Caudate nucleus (tissue), 63 donors: ENCODE measurements at places on chromosomes 6 and 20.
A peak's percentile ranks its signal among the peaks of the same experiment; 100 is the strongest.

DNA sequence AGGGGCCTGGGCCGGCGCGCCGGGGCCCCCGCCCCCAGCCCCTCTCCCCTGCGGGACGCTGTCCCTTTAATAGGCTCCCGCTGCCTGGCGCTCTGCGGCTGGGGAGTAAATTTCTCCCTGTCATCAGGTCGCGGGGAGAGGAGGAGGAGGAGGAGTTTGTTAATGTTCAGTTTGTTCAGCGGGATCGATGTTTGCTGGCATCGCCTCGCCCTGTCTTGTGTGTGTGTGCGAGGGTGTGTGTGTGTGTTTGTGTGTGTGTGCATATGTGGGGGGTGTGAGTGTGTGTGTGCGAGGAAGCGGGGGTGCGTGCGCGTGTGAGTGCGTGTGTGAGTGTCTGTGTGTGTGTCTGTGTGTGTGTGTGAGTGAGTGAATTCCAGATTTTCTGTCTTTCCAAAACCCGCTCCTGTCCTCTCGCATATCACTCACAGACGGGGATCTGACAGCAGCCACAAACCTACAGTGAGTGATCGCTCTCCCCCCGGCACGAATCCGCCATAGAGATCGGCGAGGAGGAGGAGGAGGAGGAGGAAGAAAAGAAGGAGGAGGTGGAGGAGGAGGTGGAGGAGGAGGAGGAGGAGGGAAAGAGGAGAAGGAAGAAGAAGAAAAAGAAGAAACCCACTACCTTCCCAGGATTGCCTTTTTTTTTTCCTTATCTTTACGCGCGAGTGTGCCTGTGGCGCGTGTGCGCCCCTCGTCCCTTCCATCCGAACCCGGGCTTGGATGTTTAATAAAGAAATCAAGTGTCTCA, at the start of gene TSHZ2:
Gene TSHZ2, plus strand, starts transcription at position 169 of the 748 bp plus-strand sequence. CDS start 936 bp downstream, outside the sequence.
- no peak for DNase-seq

- DNase-seq: no peak
Observed at GRCh38 chr6:127365874-127366273, 22.5 kb upstream of the ECHDC1 start.

GRCh38 chr6:136011475-136011874, 160.0 kb downstream of the PDE7B start:
- no peak for DNase-seq

- no peak for DNase-seq
Observed at GRCh38 chr6:168368066-168368820, 48.7 kb upstream of the DACT2 start.

GRCh38 chr6:52077180-52077884, 10.1 kb downstream of the PKHD1 start:
- DNase-seq: no peak

- DNase-seq: no peak
Observed at GRCh38 chr6:79584332-79584731, 46.8 kb upstream of the SH3BGRL2 start.

DNA sequence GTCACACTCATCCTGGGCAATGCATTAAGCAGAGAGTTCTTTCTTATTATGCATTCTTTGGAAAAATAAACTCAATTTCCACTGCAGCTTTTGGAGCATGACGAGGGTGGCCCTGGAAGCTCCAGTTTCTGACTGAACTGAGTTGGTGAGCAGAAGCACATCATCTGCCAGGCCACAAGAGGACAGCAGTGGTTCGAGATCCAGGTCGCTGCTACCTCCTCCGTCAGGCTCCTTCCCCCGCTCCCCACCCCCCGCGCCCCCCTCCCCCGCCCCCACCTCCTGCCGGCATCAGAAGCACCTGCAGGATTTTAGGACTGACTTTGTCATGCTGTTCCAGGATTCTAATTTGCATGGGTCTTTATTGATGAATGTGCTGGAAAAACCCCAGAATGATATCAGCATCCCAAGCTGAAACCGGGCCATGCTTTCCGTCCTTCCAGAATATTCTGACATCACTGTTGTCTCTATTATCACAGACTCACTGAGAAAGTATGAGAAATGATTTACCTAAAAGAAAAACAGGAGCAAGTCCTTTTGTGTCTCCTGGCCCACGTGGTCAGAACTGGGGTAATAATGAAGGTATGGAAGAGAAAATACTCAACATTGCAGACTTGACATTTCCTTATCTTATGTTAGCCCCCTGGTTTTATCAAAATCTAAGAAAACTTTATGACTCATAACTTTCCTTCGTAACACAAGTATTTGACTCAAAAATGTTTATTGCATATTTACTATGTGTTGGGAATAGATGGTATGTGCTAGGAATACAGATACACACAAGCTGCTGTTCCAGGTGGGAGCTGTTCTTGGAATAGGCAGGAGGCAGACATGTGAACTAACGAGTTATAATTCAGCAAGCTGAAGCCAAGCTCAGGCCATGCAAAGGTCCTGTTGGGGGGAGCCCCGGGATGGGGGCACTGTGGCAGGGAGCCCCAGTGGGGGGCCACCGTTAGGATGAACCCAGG, 220.2 kb upstream of the EXOC2 start:
- no peak for DNase-seq

DNA sequence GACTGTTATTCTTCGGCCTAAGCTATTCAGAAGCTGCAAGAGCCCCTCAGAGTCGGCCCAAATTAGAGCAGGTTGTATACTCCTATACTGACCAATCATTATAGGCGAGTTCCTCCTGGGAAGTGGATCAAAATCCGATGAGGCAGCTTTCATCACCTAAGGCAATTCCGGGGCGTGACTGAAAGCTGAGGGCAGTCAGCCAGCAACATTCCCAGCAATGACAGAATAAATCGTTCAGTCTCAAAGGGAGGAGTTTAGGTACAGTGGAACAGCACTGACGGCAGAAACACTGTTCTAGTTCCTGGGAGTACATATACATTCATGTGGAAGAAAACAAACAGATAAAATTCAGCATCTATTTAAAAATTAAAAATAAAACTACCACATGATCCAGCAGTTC, 10.8 kb downstream of the HLA-DQB2 start:
- no peak for DNase-seq

GRCh38 chr20:17910828-17911294, 57.7 kb downstream of the SNX5 start:
- DNase-seq: no peak

DNA sequence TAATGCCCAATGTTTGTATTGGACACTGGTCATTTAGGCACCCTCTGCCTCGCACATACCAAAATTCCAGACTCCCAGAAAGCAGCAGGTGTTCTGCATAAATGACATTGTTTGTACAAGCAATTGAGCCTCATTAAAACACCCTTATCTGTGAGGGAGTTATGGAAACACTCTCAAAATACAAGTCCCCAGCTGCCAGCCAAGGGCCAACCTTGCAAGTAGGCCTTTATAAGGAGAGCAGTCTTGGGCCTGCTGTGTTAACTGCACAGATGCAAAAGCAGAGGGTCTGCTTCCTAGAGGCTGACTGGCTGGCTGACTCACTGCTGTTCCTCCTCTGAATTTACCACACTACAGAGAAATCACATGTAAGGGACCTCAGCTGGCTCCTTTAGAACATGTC, 150.4 kb upstream of the HMGN3 start:
- DNase-seq: no peak

- DNase-seq: no peak
Observed at GRCh38 chr20:59740621-59741020, 136.3 kb downstream of the PHACTR3 start.

GRCh38 chr6:11804135-11804534, 25.5 kb upstream of the ADTRP start:
- no peak for DNase-seq

GRCh38 chr6:54719633-54720032, 126.9 kb upstream of the FAM83B start:
- no peak for DNase-seq

DNA sequence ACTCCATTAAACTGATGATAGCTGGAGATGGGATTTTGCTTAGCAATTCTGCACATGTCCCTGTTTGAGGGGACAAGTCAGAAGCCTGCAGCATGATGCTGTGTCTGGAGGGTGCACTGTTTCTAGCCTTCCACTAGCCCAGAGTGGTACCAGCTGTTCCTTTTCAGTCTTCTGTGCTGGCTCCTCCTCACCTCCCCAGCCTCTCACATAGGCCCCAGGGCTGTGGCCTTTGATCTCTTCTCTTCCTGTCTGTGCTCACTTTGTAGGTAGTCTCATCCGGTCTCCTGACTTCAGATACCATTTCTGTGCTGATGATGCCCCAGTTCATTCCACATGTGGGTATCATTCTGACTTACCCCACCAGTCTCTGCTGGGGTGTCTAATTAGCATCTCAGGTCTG, 126.3 kb downstream of the HIVEP1 start:
- no peak for DNase-seq

DNA sequence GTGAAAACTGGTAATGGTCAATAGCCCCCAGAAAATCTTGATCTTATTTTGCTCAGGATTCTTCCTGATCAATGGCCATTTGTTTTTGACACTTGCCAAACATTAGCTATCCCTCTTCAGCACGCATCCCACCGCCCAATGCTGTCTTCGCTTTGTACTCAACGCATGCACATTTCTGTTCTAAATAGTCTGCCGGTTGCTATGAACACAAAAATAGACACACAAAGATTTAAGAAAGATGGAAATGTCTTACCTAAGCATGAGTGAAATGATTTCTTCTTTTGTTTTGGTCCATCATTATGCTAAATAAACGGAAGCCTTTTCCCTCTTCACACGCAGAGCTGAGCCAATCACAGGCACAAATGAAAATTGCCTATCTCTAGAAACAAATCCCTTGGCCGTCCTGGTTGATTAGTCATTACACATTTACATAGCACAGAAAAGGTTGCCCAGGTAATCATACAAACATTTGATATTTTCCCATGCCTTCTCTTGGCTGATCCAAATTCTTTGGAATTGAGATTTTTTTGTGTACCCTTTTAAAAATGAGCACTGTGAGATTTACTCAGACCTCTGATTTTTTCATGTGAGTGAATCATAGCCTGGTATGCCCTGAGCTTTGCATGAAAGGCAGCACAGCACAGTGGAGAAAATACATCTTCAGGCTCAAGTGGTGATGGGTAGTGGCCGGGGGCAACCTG, 70.5 kb upstream of the FAM184A start:
- no peak for DNase-seq

DNA sequence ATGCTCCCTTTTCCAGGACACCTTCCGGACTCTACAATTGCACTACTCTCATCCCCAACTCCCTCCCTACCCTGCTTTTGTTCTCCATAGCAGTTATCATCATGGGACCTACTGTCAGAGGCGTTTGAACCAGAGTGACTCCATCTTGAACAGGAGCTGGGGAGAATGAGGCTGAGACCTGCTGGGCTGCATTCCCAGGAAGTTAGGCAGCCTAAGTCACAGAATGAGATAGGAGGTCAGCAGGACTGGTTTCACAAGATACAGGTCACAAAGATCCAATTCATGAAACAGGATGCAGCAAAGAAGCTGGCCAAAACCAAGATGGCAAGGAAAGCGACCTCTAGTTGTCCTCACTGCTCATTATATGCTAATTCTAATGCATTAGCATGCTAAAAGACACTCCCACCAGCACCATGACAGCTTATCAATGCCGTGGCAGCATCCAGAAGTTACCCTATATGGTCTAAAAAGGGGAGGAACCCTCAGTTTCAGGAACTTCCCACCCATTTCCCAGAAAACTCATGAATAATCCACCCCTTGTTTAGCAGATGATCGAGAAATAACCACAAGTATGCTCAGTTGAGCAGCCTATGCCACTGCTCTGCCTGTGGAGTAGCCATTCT, 15.6 kb downstream of the SLC13A3 start:
- no peak for DNase-seq

- no peak for DNase-seq
Observed at GRCh38 chr20:59903621-59904020, 29.8 kb downstream of the SYCP2 start.

DNA sequence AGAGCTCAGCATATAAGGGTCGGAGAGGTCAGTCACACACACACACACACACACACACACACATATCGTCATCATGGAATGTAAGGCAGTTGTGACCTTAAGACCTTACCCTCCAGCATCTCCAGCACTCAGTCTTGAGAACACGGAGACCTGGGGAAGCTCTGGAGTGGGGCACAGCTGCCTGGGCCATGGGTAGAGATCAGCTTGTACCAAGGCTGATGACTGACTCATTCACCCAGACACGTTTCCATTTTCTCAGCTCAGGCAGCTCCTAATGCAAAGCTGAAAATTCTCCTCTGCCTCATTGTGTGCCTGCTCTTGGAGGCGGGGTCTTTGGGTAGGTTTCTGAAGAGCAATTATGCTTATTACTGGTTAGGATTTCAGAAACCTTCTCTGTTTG, 38.3 kb upstream of the PDYN start:
- peak; percentile 22 for DNase-seq

DNA sequence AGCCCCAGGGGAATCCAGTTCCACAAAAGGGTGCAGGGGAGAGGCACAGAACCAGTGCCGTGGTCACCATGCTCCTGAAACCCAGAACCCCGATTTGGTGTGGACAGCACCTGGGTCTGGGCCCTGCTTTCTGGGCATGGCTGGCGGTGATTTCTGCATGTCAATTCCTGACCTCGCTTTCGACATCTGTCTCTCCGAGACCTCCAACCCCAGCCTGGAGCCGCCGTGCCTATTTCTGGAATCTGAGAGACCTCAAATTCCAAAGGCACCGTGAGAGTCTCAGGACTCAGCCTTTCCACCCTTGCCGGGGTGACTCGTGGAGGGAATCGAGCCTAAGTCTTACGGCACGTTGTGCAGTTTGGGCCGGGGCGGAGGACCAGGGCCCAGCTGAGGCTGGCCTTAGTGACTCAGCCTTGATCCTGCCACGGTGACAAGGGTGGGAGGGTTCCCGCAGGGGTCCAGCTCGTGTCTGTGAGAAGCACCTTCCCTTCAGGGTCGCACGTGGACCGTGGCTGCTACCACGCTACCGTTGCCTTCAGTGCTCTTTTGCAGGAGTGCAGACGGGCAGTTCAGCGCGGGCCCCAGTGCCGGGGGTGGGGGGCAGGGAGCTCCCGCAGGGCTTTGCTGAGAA, 133.7 kb downstream of the PXDC1 start:
- DNase-seq: no peak

GRCh38 chr20:63544241-63544957, 3.1 kb downstream of the SRMS start:
- no peak for DNase-seq

DNA sequence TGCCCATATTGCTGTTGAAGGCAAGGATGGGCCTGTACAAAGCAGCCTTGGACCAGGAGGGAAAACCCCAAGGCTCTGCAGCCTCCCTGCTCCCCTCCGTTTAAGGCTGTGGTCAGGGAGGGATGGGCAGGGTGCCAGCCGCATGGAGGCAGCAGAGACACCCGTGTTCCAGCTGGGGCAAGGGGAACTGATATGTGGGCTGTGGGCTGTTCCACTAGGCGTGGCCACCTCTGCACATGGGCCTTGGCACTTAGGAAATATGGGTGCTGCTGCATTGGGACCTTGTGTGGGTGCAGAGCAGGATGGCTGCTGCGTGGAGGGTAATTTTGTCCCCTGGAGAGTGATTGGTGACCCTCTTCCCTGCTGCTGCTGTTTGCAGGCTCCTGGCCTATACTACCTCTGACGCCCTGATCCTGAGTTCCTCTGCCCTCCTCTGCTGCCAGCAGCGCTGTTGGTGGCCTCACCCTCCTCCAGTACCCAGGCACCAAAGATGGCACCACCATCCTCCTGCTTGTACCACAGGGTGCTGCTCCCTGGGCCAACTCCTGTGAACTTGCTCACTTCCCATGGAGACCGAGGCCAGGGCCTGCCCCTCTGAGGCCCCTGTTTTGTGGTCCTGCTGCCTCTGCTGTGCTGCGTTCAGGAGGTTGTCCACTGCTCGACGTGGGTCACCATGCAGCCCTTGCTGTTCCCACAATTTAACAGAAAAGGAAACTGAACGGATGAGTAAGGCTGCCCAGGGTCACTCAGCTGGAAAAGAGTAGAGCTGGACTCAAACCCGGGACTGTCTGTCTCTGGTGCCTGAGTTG, 35.3 kb downstream of the PANK2 start:
- no peak for DNase-seq

- DNase-seq: no peak
Observed at GRCh38 chr6:33429750-33430052, 9.8 kb downstream of the SYNGAP1 start.
